ENCODE measurements at places on chromosomes 11 and 22. TPM values are rescaled to one million over a fixed set of nuclear protein-coding genes. Genes with fewer than 3 reads are reported as not detected.

OR10D3 gene
- total RNA-seq: not detected

ADAMTS8 gene
- 18.9 TPM for total RNA-seq

DNA sequence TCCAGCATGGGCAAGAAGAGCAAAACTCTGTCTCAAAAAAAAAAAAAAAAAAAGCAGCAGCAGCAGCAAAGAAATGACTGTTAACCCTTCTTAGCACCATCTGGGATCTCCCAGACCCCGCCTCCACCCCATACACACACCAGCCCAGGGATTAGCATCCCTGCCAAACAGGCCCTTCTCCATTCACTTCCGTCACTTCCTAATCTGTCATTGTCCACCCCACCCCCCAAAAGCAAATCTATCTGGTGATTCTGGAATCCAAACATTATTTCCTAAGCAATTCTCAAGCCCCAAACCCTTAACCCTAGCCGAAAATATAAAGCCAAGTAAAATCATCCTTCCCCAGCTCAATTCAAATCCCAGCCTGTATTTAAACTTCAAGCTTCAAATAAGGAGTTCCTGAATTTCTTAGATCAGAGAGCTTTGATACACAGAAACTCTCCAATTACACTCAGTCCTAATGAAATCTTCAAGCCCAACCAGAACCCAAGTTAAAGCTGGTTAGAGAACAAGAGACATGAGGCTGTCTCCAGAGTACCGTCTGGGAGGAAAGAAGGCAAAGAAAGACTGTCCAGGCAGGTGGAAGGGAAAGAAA, 6.0 kb upstream of the AHNAK start:
- no peak for DNase-seq

POU2AF1 gene
- 2.2 TPM for total RNA-seq

GRCh38 chr22:23604939-23605712, 25.0 kb upstream of the IGLL1 start:
- peak; percentile 28 for DNase-seq

LDLRAD3 gene
- 7.8 TPM for total RNA-seq

CRACR2B gene
- 65.8 TPM for total RNA-seq

DNA sequence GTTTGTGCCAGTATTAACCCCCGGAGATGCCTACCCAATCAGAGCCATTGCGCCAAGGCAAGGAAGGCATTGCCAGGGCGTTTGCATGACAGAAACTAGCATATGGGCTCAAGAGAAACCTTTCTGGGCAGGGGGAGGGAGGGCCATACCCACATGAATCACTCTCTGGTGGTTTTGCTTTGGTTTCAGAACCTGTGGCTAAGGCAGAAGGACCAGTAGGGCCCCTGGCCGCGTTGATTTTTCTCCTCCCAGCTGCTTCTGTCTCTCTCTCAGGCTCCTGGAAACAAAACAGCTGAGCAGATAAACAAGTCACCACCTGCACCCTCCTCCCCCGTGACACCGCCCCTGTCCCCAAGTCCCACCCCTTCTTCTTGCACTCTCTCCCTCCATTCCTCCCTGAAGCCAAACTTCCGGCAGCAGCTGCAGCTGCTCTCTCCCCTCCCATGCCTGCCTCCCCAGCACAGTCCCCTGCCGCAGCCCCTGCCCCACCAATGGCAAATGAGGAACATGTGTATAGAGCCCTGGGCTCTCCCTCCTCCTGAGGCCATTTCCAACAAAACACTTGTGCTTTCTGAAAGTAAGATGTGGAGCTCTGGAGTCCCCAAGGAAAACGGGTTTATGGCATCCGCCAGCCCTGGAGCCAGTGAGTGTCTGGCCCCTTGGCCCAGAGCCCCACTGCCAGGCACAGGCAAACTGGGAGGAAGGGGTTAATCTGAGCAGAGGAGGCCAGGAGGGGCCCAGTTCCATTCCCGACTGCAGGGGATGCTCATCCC, 39.0 kb upstream of the ADA2 start:
- peak; percentile 60 for DNase-seq

SCGB1A1 gene
- total RNA-seq: 427 TPM

DNA sequence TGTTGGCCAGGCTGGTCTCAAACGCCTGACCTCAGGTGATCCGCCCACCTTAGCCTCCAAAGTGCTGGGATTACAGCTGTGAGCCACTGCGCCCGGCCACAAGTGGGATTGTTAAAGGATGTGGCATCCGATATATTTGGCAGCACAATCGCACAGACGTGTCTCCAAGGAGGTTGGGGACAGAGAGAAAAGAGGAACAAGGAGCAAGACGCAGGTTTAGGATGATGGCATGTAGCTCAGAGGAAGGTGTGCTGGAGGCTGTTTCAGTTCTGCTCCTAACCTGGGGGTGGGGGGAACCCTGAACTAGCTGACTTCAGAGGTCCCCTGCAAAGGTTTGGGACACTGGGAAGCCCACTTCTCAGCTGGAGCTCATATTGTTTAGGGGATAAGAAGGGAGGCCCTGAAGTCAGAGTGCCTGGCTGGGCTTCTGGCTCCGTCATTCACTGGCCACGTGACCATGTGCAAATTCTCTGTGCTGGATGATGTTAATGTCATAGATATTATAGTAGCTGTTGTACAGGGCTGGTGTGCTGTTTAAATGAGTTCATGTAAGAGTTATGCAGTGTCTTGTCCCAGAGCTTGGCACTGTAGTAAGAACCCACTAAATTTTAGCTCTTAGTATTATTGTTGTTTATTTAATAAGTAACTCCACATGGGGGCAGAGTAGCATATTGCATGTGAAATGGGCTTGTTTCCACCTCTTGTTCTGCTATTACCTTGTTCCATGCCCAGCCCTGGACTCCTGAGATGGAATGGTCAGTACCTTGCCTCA, 129.7 kb downstream of the ST3GAL4 start:
- DNase-seq: no peak

GRCh38 chr11:34181856-34182405, 76.5 kb downstream of the NAT10 start:
- DNase-seq: no peak

DNA sequence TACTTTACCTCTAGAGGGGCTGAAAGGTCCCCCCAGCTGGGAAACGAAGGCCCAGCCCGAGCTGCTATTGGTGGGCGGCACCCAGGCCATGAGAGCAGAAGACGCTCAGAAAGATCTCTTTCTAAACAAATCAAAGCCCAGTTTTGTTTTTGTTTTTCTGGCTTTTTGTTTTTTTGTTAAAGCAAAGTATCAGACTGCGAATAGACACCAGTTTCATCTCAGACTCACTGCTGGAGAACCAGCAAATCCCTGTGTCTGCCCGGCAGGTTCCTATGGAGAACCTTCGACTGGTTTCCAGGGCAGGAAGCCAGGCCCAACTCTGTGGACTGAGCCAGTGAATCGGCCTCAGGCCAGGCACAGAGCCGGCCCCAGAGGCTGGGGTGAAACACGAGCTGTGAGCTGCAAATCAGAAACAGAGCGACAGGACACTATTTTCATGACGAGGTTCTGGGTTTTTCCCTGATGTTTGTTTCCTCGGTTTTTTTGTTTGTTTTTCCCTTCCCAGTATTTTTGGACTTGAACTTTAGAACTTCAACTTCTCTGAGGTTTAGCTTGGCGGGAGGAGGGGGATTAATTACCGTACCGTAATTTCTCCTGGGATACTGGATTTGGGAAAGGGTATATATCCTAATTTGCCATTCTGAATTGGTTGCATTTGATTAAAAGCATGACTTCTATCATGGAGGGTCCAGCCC, 16.0 kb upstream of the B4GALNT4 start:
- DNase-seq: peak; percentile 82

GRCh38 chr11:15106201-15106965, 8.3 kb upstream of the INSC start:
- no peak for DNase-seq

- no peak for DNase-seq
These were observed 741 bp upstream of the TALDO1 start for GRCh38 chr11:746289-747157.

DNA sequence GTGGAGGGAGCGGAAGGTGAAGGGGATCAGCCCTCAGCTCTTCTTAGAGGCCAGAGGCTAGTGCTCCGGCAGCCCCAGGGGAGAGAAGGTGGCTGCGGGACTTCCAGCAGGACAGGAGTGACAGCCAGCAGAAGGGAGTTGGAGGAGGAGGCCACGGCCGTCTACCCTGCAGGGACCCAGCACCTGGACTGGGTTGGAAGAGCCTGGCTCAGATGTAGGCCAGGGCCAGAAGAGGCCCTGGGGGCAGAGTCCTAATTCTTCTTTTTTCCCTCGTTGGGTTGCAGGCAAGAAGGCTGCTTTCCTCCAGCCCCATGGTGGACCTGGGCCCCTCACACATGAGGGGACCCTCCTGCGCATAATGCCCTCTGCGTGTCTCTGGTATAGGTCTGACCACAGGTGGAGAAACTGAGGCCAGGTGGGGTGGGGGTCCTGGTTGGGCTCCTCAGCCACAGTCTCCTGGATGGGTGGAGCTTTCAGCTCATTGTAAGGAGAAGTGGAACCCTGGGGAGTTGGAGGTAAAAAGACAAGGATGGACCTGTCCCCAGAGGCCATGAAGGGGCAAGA, 2.3 kb upstream of the MCAM start:
- DNase-seq: no peak

NFAM1 gene
- 16.0 TPM for total RNA-seq

DNA sequence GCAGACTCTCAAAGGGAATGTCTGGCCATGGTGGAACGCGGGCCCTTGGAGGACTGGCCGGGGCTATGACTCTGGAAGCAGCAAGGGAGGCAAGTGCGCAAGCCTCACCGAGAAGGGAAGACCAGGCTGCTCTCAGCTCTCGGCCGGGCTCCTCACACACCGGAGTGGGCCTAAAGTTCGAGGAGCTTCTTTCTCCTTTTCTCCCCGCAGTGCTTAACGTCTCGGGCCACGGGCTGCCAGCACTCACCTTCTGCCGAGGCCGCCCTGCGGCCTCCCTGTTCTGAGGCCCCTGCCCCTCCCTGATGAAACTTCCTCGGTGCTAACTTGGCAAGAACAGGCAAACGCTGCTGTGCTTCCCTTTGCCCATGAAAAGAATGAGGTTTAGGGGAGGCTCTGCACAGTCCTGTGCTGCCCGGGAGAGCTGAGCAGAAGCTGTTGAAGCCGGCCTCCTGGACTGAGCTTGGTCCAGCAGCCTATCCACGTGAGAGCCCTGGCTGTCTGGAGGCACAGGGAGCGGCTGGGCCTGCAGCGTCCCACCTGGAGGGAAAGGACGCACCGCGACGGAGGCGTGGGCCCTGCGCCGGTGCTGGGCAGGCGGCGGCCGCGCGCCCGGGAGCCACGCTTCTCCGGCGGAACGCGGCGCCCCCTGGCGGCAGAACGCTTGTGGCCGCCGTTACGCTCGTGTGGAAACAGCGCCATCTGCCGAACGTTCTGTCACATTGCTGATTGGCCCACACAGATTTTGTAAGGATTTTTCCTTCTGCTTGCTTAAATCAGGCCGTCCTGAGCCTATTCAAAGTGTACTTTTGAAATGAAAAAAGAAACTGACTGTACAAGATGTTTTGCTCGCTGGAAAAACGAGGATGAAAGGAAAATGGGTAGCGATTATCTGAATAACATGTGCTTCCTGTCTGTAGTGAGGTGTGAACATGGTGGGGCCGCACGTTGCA, 65.0 kb upstream of the TMEM45B start:
- DNase-seq: peak; percentile 78

- DNase-seq: no peak
These were observed 161.3 kb downstream of the MYO18B start for GRCh38 chr22:25903294-25903693.

BACE1-AS gene
- 7.4 TPM for total RNA-seq

- no peak for DNase-seq
These were observed 1006.4 kb downstream of the BRD1 start for GRCh38 chr22:48821346-48821690.

GRCh38 chr11:87454241-87454640, 416.5 kb downstream of the TMEM135 start:
- no peak for DNase-seq

DNA sequence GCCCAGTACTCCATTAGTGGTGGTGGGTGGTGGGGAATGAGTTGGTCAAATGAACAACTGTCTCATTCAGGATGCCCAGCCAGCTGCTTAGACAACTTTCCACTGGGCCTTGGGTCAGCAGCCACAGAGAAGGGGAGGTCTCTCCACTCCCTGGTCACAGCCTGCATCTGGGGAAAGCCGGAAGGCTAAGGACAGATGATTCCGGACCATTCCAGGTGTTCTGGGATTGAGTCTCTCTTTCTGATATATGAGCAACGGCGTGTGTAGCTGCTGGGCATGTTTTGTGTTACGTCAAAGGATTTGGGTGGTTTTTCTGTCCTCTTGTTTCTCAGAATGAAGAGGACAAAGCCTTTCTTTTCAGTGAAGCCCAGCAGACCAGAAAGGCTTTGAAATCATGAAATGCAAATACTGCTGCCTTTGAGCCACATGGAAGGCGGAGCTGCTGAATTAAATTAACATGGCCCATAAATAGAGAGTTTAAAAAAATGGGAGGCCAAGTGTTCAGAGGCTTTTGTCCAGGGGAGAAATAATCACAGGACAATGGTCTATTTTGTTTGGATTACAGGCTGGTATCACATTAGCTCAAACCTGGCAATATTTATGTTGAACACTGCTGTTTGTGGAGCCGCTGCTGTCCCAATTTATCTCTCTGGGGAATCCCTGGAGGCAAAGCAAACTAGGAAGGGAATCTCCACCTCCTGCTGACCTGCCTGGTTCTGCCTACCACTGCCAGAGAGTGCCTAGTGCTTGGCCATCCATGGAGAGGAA, 234.4 kb upstream of the E2F8 start:
- DNase-seq: no peak

- no peak for DNase-seq
These were observed 7.8 kb upstream of the MS4A8 start for GRCh38 chr11:60691661-60692060.

DNA sequence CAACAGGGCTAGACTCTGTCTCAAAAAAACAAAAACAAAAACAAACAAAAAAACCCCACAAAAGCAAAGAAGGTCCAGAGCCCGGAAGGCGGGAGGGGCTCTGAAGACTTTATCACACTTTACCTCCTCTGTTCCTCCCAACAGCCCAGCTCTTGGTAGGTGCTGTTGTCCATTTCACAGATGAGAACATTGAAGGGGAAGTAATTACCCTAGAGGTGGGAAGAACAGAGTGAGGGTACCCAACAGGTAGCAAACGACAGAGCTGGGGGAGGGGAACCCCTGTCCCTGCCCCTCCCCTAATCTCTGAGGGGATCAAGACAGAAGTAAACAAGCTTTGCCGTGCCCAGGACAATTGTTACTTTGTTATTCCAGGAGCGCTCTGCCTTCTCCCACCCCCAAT, 1.0 kb upstream of the BIK start:
- DNase-seq: no peak

DNA sequence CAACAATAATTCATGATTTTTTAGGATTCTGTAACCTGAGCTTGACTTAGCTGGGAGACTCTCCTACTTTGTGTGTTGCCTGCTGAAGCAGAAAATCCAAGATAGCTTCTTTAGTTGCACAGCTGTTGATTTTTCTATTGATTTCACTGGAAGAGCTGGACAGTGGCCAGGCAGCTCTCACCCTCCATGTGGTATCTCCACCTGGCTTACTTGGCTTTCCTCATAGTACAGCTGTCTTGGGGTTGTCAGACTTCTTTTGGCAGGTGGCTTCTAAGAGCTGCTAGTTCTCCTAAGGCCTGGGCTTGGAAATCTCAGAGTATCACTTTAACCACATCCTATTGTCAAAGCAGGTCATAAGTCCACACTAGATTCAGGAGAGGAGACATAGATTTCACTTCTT, 130.8 kb upstream of the SPON1 start:
- no peak for DNase-seq

Data from upper lobe of left lung (tissue), 6 donors.